Aorta (tissue), 5 donors: ENCODE measurements at places on chromosomes 5 and 9. TPM values are rescaled to one million over a fixed set of nuclear protein-coding genes. Genes with fewer than 3 reads are reported as not detected.

GRCh38 chr9:5910413-5911057, 19.8 kb downstream of the MLANA start:
- no peak for DNase-seq

Gene NR2F1-AS1
- total RNA-seq: 7.6 TPM

Gene P4HA2
- total RNA-seq: 39.8 TPM

- DNase-seq: no peak
Measured at GRCh38 chr9:95134457-95134881, 183.0 kb downstream of the FANCC start.

Gene LCN12
- 1.6 TPM for total RNA-seq

GRCh38 chr9:3888497-3888858, 362.7 kb upstream of the RFX3 start:
- no peak for DNase-seq

DNA sequence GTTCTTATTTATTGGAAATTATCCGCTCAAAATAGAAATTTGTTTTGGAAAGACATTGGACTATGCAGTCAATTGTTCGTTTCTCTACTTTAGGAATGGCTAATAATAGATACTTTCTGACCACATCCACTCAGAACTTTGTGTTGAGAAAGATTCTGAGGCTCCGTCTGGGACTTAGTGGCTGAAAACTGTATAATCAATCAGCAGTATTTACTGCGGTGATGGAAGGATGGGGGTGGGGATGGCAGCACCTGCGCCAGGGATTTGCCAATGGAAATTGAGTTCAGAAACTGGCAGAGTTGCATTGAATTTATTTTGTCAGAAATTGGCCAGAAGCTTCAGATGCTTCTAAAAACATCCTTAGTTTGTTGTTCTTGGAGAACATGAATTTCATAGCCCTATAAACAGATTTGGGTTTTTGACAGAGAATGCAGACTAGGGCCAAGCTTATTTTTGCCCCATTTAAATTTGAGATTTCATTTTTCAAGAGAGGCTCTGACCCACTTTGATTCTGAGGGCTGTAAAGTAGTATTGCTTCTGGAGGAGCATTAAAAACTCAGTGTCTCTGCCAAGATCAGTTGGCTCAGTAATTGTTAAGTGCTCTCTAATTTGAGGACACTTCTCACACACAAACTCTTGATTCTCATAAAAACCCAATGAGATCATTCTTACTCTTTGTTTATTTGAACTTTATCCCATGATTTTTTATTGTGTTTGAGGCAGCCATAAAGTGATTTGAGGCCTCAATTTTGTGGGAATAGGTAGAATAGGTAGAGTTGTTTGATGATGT, 215.1 kb downstream of the CD180 start:
- no peak for DNase-seq

DNA sequence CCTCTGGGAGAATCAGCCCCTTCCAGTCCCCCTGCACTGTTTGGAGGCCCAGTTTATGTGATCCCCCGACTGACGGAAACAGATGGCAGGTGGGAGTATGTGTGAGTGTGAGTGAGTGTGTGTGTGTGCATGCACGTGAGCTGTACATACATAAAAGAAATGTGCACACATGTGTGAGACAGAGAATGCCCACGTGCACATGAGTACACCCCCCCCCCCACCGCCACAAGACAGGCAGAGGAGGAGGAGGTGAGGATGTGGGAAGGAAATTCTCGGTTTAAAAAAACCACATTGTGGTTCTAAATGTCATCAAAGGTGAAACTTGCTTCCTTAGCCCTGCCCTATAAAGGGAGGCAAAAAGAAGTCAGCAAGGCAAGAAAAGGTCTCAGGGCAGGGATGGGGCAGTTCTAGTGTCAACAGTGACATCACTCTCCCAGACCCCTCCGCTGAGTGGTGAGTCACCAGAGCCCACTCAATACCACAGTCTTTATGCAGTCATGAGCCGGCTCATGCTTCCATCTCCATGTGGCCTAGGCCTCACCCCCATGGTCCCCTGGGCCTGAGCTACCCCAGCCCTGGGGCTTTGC, 79.2 kb upstream of the HSPA9 start:
- DNase-seq: no peak

Gene CSNK1A1
- 242 TPM for total RNA-seq

- peak; percentile 84 for DNase-seq
Measured at GRCh38 chr9:33510262-33511183, 13.5 kb upstream of the ANKRD18B start.

DNA sequence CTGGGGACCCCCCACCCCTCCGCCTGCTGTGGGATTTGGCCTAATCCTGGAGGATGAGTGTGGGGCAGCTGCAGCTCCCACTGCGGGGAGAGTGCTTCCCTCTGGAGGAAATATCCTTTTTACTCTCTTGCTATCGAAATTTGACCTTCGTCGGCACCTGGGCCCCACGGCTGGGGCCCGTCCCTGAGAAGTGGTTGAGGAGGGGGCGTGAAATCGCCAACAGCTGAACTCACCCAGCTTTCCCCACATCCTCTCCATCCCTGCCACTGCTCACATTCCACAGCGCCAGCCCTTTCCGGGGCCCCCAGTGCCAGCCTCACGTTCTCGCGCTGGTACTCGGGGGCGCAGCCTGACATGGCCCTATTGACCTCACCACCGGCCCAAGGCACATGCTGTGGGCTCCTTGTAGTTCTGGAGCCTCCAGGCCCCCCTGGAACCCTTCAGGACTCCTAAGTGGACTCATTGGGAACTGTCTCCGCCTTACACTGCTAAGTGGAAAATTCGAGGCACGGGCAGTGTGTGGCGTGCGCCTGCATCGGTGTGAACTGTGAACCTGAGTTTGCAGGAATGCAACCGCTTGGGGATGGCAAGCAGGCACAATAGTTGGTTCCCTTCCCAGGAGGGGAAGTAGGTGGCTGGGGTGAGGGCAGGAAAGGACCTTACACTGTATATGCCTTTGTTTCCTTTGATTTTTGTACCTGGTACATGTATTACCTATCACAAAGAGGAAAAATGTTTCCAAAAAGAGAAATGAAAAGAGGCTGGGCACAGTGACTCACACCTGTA, 19.2 kb downstream of the FGFR4 start:
- no peak for DNase-seq

- DNase-seq: no peak
Measured at GRCh38 chr9:26231391-26231790, 553.1 kb upstream of the TUSC1 start.

DNA sequence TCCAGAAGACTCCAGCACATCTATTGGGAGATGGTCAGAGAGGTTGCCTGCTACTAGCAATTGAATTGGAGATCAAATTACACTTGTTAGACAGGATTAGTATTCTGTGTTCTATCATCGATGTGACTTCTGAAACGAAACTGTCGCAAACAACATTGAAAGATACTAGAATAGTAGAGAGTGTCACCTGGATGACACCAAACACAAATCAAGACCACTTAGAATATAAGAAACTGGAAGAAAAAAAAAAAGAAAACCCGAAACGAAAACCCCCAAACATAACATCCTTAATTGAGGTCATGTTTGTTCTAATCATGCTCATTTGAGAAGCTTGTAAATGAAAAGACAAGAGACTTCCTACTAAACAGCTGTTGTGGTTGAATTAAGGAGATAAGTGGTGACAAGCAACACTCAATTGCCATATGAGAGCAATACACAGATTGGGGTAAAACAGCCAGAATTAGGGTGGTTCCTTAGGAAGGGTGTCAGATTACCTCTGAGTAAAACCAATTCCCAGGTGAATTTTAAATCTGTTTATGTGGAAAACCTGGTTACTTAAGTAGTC, 97.6 kb downstream of the BASP1 start:
- DNase-seq: no peak

DNA sequence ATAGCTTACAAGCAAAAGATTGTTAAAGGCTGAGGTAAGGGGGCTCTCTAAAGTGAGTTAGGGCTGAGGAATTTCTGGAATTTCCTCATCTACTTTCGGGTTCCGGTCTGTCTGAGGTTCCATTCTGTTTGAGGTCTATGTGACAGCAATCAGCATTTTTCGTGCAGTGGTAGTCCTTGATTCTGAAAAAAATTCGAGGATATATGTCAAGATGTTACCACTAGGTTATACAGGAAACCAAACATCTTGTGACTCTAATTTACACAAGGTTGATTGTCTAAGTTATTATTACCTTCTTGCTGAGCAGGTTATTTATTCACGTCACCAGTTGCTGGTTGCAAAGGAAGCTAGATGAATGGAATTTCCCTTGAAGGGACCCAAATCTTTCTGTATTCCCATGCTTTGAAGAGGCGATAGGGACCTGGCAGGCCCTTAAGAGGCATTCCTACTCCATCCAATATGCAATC, 35.2 kb downstream of the RLN2 start:
- DNase-seq: no peak

DNA sequence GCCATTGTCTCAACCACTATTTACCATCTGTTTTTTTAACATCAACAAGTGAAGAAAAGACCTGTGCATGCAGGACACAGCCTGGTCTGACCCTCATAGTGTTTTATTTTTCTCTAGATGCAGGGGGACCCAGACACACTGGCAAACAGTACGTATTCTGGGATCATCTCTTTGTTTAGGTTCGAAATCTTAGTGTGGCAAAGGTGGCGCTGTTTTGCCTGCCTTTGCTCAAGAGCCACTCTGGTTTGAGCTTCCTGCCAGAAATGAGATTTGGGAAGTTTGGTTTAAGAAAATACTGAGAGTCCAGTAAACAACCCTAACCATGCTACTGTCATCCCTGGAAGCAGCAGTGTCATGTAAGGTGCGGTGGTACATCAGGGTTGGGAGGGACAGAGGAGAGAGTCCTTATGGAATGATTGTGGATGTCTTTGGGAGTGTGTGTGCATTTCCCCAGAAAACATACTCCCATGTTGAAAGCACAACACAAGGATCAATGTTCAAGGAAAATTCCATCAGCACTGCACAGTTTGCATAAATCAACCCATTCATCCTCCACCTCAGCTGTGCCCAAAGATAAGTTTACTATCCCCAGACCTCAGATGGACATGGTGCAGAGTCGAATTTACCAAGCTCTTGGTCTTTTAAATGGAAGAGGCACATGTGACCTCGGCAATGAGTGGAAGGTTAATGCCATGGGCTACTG, 34.0 kb upstream of the FLT4 start:
- DNase-seq: no peak

DNA sequence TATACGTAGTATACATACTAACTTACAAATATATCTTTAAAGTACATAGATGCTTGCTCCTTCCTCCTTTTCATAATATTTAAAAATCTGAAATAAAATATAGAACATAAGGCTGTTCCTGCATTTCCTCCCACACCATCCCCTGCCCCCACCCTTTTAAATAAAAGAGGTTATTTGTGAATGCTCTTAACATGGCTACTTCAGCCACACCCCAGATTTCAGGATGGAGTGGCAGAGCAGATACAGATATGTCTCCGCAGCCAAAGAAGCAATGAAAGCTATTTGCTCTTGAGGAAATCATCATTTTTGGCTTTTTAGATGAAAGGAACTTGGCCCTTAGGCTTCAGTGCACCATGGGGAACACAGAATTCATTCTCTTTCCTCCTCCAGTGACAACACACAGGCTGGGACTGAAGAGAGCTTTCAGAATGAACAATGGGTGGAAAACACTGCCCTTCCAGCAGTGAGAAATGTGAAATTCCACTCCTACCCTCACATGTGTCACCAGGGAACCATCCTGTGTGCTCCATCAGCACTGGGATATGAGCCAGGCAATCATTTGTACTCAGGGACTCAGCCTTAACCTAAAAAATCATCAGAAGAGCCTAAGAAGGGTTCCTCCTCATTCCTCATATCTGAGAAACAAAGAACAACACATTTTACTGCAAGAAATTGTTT, 134.3 kb downstream of the PPP2R2B start:
- no peak for DNase-seq

GRCh38 chr5:109411627-109412026, 1.9 kb upstream of the PJA2 start:
- DNase-seq: no peak

- DNase-seq: no peak
Measured at GRCh38 chr9:118384531-118385100, 680.4 kb downstream of the TLR4 start.

DNA sequence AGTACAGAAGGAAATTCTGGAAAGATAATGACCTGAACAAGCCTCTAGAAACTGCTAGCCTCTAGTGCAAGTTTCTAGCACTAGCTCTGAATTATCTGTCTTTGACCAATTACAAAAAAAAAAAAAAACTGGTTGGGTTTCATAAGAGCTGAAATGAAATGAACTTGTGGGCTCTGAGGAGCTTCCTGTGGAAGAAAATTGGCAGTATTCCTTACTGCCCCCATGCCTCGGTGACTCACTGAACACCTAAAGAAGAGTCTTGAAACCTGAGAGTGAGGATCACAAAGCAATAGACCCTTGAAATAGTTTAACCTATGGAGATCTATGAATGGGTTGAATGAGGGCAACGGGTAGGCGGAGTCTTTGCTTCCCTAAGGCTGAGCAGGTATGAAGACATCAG, 263.6 kb upstream of the RASA1 start:
- no peak for DNase-seq

- DNase-seq: no peak
Measured at GRCh38 chr9:117496307-117496706, 81.5 kb upstream of the ASTN2 start.
